ENCODE measurements at places on chromosomes 5 and 9.

GRCh38 chr5:23631302-23632045 is 124.1 kb downstream of the PRDM9 start:
- DNase-seq: no peak

- DNase-seq: no peak
Observed at GRCh38 chr9:129287619-129288305, 109.7 kb upstream of the IER5L start.

DNA sequence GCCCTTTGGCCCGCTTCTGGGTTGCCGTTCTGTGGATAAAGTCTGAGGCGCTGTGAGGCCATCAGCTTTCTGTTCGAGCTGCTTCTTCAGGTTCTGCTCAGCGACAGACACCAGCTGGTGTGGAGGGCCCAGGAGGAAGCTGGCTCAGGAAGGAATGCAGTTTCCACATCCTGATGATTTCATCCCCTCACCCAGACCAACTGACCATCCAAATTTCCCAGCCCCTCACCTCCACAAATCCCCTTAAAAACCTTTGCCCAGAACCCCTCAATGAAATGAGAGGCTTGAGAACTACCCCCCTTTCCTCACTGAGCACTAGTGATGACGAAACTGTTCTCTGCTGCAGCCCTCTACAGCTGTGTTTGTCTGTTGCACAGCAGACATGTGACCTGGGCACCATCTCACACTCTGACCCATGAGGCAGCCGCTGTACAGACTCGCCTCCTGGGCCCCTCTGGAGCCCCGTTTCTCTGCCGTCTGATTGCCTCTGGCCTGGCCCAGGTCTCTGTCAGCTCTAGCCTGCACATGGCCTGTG is 45.4 kb downstream of the SPATA31C2 start:
- no peak for DNase-seq

- no peak for DNase-seq
Observed at GRCh38 chr9:115286411-115286810, 168.5 kb upstream of the TNC start.

- no peak for DNase-seq
Observed at GRCh38 chr9:655875-656274, 185.6 kb upstream of the DMRT1 start.

- no peak for DNase-seq
Observed at GRCh38 chr5:38723426-38723825, 122.4 kb upstream of the OSMR start.

GRCh38 chr5:17723876-17724275 is 89.6 kb downstream of the TAF11L14 start:
- DNase-seq: no peak

DNA sequence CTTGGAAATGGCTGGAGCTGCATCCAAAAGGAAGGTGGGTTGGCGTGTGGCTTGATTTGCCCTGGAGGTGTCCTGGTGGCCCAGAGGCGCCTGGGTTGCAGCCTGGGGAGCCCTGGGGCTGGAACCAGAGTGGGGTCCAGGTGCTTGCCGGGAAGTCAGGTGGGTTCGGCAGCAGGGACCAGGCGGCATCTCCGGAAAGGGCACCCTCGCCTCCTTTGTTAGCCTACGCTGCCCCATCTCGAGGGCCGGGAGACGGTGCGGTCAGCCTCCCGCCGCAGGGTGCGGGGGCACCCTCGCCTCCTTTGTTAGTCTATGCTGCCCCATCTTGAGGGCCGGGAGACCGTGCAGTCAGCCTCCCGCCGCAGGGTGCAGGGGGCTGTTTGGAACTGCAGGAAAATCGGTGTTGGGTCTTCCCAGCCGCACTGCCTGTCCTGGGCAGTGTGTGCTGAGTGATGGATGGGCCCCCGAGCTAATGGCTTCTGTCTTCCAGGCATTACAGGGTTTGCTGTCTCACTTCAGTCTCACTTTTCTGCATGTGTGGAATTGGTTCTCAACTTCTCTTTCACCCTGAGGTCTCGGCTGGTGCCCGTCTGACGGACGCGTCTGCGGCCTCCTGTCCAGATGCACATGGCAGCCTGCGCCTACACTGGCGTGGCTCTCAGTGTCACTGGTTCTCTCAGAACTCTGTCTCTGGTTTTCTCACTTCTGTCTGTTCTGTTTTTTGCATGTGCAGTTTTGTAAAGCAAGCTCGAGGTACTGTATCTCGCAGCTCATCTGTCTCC is 139.0 kb downstream of the CACNA1B start:
- DNase-seq: no peak
